ENCODE measurements at places on chromosomes 3 and 15. TPM values are rescaled to one million over a fixed set of nuclear protein-coding genes. Genes with fewer than 3 reads are reported as not detected.

DNA sequence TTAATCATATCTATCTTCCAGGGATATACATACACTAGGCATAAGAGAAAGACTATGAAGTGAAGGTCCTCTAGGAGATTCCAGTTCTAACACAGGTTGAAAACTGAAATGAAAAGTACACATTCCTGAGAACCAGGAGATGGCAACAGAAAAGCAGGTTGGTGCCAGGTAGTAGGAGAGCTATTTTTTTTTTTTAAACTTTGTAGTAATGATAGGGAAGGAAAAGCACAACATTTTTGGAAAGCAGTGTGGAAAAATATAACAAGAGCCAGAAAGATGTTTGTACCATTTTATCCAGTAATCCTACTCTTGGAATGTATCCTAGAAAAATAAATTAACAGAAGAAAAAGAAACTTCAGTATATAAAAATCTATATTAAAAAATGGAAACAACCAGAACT is 189.9 kb downstream of the DTWD1 start:
- no peak for DNase-seq

Gene MNS1
- 3.1 TPM for total RNA-seq

DNA sequence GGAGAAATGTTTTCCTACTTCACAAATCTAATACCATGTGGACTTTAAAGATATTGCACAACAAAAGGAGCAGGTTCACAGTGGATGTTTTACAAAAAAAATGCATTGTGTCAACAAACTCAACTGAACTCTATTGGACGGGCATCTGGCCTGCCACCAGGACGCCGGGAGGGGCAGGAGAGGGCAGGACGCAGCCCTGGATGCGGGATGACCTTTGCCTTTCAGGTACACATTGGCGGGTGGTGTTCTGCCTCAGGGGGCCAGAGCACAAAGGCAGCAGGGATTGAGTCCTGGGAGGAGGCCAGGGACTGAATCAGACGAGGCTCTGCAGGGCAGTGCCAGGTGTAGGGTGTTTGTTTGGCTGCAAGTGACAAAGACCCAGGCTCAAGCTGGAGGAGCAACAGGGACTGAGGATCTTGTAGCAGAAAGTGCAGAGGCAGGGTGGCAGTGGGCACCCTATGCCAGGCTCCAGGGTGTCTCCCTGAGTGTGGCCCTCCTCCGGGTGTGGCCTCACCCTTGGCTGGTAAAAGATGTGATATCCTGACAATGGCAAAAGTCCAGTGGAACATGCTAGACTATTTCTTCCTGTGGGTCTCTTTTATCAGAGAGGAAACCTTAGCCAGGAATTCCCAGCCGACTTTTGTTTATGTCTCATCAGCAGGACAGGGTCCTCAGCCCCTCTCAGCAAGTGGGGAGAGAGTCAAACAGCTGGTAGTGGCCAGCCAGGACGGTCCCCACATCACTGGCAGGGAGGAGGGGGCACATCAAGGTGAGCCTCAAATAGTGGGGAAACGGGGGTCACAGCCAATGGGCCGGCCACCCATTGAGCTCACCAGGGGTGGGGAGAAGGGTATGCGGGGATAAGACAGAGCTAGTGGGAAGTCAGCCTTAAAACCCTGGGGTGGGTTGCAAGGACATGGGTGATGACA is 29.7 kb upstream of the KLF13 start:
- peak; percentile 29 for DNase-seq

GRCh38 chr3:55508335-55508734 is 21.2 kb upstream of the WNT5A start:
- DNase-seq = no peak

- peak; percentile 80 for DNase-seq
Observed at GRCh38 chr3:28840976-28841376, 439.9 kb upstream of the RBMS3 start.

- DNase-seq = no peak
Observed at GRCh38 chr3:89300981-89301380, 193.6 kb downstream of the EPHA3 start.

Gene ATP10A
- 13.2 TPM for total RNA-seq

- no peak for DNase-seq
Observed at GRCh38 chr15:67296684-67297083, 42.1 kb downstream of the IQCH start.

Gene ADCY5
- total RNA-seq = 2.7 TPM

- no peak for DNase-seq
Observed at GRCh38 chr3:126340596-126340942, 16.6 kb downstream of the KLF15 start.

Gene ADAMTS17
- total RNA-seq = 0.06 TPM

GRCh38 chr15:29451201-29451781 is 181.7 kb upstream of the NSMCE3 start:
- no peak for DNase-seq

DNA sequence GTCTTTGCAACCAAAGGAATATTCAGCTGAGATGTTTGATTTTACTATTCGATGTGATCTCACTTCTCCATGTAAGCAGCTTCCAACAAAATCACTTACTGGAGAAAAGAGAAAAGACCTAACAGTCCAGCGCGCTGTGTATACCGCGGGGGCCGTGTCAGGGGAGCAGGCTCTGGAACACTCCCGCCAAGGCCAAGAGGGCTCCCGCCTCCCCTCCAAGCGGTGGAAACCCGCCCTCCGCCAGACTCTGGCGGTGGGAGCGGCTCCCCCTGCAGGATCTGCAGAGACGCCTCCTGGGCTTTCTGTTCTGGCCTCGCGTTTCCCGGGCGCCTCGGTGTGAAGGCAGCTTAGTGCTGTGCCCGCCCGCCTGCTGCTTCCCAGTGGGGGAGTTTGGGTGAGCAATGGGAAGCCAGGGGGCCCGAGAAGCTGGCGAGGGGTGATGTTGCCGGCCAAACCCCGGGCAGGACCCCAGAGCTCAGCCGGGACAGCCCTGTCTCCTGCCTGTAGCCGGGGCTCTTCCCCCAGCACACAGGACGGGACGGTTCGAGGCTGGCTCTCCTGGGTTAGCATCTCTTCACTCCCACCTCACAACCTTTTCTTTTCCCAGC is 36.3 kb downstream of the CHST14 start:
- no peak for DNase-seq

- DNase-seq = no peak
Observed at GRCh38 chr15:48032911-48033310, 87.9 kb upstream of the SLC24A5 start.

GRCh38 chr15:37818152-37818677 is 116.2 kb upstream of the TMCO5A start:
- DNase-seq = no peak

DNA sequence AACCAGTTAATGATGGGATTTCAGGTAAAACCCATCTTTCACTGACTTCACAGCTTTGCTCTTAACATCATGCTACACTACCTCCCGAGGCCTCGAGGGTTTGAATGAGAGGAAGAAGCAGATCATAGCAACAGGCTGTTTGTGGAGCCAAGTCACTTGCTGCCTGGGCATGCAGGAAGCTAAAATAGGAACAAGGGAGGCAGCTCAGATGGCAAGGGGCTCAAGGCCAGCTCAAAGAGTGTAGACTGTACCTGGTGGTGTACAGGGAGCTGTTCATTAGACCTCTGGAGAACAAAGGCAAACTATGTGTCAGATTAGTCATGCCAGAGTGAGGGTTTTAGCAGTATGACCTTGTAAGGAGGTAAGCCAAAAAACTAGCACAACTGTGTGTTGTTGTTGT is 28.8 kb downstream of the ARRDC4 start:
- DNase-seq = no peak

- DNase-seq = no peak
Observed at GRCh38 chr3:52856666-52857065, 21.8 kb upstream of the MUSTN1 start.

GRCh38 chr15:48622237-48622636 is 23.3 kb downstream of the FBN1 start:
- no peak for DNase-seq

GRCh38 chr3:58271901-58272501 is 34.0 kb upstream of the RPP14 start:
- DNase-seq = peak; percentile 35

- DNase-seq = no peak
Observed at GRCh38 chr3:39275052-39275451, 4.8 kb downstream of the CX3CR1 start.

Gene SCG3
- total RNA-seq = not detected

Gene TMEM266
- not detected for total RNA-seq

GRCh38 chr3:133361011-133361410 is 38.8 kb upstream of the BFSP2 start:
- DNase-seq = no peak

- no peak for DNase-seq
Observed at GRCh38 chr15:78938658-78939488, 6.0 kb downstream of the CTSH start.

Gene THPO
- total RNA-seq = not detected

GRCh38 chr3:58965865-58966264 is 84.0 kb downstream of the CFAP20DC start:
- no peak for DNase-seq

Gene MTFMT
- total RNA-seq = 22.1 TPM

GRCh38 chr15:81337713-81338157 is 13.8 kb upstream of the STARD5 start:
- no peak for DNase-seq

DNA sequence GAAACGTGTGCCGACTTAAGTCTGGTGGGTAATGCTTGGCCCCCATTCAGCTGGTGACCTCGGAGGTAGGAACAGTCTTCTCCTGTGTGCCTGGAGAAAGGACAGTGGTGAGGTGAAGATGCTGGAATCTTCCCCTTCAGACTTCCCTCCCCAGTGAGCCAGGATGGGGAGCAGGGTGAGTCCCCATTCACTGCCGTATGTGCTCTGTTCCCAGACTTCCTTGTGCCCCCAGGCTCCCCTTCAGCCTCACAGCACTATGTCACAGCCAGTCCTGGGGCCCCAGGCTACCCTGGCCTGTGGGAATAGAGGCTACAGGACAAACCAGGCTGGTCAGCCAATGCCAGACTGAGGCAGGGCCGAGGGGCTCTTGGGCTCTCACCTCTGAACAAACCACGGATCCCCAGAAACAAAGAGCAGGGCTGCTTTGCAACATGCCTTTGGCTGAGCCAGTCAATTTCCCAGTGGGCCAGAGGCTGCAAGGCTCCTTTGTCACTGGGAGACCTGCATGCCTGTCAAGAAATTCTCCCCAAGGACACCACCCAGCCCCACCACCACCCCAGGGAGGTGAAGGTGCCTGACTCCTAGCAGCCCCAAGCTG is 31.8 kb upstream of the HHATL start:
- no peak for DNase-seq

Gene FOXB1
- not detected for total RNA-seq

Gene NDN
- 77.3 TPM for total RNA-seq

DNA sequence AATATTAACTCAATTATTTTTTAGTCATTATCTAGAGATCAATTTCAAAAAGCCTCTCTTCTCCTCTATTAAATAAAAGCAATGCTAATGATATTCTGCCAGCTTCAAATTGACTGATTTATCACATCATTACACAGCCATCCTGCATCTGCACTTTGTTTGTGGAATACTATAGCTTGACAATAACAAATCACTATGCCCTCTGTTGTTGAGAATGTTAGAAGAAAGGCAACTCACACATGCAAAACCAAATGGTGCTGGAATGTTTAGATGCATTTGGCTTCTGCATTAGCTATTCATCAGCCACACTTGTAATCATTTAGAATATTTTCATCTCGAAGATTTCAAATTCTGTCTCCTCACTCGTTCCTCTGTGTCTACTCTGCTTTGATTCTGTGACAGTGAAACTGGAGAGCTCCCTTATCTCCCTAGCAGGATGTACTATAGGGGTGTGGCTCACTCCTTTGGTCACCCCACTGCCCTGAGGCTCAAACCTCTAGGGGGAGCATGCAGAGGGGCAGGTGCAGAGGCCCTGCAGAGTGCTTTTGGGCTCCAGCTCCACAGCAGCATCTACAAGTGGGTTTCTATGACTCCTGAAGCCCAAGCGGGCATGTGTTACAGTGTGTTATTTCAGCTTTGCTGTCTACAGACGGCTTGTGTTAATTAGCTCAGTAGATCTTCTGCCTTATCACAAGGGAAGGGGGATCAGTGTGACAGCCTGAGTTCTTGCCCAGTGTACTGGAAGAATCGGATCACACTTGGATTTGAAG is 454.1 kb upstream of the BCHE start:
- no peak for DNase-seq

DNA sequence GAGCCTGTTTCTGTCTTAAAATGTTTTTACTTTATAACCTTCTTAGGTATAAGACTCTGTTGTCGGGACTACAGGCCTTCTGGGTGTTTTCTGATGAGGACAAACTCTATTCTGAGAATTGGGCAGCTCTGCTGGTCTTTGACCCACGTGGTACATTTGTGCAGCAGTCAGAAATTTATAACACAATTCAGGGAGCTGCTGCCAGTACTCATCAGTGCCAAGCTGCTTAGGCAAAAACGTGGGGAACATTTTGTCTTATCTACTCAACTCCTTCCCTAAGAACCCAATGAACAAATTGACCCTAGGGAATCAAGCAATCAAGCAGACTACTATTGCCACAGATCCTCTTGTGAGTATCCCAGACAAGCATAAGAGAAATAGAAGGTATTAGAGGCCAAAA is 180.7 kb upstream of the PDZRN3 start:
- DNase-seq = no peak

- DNase-seq = no peak
Observed at GRCh38 chr3:52532517-52532837, 1.2 kb downstream of the NT5DC2 start.

- no peak for DNase-seq
Observed at GRCh38 chr15:67383899-67384298, 129.3 kb downstream of the IQCH start.

- DNase-seq = no peak
Observed at GRCh38 chr15:90083954-90084607, 18.2 kb downstream of the IDH2 start.

- DNase-seq = no peak
Observed at GRCh38 chr3:149512073-149512782, 37.7 kb downstream of the TM4SF4 start.

DNA sequence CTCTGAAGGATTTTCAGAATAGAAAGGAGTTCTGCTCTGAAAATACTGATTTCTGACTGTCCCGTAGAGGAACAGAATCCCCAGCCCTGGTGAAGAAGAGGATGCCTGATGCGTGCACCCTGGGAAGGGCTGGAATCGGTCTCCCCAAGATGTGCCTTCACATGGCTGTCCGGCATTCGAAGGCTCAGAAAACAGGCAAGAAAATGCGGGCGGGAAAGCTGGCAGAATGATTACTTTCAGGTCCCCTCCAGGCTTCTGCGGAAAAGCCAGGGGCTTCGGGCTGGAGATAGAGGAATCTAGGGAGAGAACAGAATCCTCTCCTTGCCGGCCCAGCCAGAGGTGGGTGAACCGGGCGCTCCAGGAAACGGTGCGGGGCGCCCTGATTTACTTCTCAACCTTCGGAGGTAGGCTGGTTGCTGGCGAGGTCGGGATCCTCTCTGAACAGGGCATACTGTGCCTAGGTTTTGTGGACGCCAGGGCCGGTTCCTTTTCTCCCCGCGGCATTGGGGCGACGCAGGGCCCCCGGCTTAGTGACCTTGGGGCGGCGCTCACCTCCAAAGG is 2.5 kb downstream of the FOXL2NB start:
- no peak for DNase-seq

- no peak for DNase-seq
Observed at GRCh38 chr3:39915027-39915426, 105.6 kb downstream of the MYRIP start.

All from epithelial cell of proximal tubule (primary cell).